ENCODE measurements at places on chromosomes 3 and 15.

- no peak for DNase-seq
Measured at GRCh38 chr3:45545476-45545875, 49.1 kb upstream of the LIMD1 start.

DNA sequence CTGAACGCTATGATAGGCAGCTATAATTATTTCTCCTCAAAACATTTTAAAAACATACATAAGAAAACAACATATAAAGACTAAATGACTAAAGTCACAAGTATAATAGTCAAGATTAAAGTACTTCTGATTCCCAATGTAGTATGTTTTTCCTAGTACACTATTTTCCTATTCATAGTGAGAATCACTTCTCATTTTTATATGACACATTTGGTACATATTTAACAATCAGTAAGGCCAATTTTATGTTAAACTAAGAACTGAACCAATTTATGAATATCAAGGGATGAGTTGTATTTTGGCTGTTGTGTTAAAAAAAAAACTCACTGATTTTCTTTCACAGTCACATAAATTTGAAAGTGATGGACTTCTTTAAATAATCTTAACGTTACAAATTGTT is 79.7 kb downstream of the DENND4A start:
- no peak for DNase-seq

DNA sequence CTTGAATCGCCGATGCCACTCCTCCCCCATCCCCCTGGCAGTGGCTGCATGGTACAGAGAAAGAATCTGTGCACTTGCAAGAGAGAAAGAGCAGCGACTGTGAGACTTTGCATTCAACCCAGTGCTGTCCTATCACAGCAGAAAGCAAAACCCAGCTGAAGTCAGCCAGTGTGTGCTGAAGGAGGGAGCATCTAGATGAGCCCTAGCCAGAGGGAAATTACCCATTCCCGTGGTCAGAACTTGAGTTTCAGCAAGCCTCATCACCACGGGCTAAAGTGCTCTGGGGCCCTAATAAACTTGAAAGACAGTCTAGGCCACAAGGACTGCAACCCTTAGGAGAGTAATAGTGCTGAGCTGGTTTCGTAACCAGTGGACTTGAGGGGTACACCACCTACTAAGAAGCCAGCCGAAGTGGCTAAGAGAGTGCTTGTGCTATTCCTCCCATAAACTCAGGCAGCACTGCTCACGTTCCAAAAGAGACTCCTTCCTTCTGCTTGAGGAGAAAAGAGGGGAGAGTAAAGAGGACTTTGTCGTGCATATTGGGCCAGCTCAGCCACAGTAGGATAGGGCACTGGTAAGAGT is 15.2 kb upstream of the PIK3R4 start:
- DNase-seq = no peak

DNA sequence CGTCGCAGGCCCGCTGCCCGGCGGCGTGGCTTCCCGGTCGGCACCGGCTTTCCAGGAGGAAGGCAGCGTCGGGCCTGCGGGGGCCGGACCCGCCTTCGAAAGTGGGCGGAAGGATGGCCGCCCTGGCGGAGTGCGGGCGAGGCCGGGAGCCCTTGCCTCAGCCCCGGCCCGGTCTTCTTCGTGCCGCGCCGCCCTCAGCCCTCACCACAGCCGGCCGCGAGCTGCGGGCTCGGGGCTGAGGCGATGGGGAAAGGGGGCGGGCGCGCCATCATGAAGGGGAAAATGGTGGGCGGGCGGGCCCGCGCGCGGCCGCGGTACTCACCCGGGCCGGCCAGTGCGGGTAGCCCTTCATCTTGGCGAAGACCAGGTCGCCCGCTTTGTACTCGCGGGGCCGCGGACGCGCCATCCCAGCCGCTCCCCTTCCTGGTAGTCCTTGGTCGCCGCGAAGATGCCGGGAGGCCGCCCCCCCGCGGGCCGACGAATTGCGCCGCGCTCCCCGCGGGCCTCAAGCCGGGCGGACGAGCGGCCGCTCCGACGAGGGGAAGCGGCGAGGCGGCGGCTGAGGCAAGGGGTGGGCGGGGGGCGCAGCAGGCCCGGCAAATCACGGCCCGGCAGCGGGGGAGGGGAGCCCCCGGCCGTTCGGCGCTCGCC is 489 bp downstream of the HDGFL3 start:
- DNase-seq = no peak

DNA sequence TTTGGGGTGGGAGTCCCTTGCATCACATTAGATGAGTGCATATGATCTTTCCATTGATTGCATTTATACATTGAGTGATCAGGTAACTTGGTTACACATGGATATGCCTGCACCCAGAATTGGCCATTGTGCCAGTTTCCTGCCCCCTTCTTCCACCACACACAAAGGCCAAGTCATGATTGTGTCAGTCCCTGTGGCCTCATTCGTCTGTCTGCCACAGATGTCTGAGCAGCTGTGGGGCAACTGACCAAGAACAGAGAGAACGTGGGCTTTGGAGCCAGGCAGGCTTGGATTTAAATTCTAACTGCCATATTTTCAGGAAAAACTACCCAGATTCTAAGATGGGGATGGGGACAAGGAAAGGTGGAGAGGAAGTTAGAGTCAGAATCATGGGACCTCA is 27.0 kb downstream of the CCNL1 start:
- no peak for DNase-seq

GRCh38 chr15:101149864-101150722 is 101.8 kb downstream of the CHSY1 start:
- no peak for DNase-seq

GRCh38 chr3:43185274-43185982 is 79.5 kb upstream of the POMGNT2 start:
- DNase-seq = no peak

DNA sequence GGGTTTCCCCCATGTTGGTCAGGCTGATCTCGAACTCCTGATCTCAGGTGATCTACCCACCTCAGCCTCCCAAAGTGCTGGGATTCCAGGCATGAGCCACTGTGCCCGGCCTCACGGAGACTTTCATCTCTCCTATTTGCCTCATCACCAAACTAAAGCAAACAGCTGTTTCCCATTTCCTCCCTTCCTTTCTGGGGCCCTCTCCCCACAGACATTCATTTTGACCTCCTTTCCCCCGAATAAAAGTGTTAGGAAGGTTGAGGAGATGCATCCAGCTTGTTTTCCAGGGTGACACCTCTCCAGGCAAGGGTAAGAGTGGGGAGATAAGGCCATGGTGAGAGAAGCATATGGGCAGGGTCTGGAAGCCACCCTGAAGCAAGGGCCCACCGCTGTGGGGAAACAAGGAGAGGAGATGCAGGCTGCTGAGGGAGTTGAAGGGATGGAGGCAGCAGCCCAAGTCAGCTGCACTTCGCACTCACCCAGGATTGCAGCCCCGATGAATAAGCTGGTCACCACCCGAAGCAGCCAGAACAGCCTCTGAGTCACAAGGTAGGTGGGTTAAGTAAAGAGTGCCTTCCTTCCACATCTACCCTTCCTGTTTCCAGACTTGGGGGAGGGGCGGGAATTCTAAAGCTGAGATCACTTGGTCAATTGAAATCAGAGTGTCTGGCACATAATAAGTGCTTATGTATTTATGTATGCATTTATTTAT is 7.7 kb downstream of the DUOXA2 start:
- DNase-seq = no peak

GRCh38 chr3:67653425-67654098 is 850 bp downstream of the SUCLG2 start:
- no peak for DNase-seq
